ENCODE measurements at places on chromosomes 12 and 14.
A peak's percentile ranks its signal among the peaks of the same experiment; 100 is the strongest.

GRCh38 chr12:45389426-45389825 is 173.5 kb downstream of the ANO6 start:
- no peak for DNase-seq

DNA sequence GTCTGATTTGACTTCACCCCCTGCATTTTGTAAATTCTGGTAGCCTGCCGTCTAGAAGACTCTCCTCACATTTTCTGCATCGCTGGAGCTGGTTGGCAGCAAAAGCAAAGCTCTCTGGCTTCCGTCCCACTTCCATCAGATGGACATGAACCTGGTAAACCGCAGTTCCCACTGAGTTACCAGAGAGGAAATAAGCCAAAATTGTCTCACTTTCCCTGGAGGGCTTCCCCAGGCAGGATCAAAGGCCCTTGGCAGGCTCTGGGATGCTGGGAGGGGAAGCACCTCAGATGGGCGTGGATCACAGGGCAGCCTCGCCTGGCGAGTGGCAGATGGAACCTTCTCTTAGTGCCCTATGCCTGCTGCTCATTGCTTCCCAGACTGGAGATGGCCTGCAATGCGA is 243.5 kb downstream of the TMEM132C start:
- DNase-seq = no peak

DNA sequence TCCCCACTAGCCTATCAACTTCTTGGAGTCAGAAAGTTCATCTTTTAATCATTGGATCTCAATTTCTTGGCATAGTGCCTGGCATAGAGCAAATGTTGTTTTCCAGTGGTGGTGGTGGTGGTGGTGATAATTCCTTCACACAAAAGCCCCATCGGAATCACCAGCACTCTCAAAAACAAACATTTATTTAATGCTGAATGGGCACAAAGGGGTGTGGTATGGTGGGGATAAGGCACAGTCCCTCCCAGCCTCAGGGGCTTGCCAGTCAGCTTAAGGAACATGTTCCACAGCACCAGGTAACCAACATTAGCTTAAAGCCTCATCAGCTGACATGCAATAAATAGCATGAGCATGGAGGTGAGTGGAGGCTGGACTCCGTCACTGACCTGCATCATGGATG is 56.6 kb downstream of the KCNK10 start:
- DNase-seq = no peak

DNA sequence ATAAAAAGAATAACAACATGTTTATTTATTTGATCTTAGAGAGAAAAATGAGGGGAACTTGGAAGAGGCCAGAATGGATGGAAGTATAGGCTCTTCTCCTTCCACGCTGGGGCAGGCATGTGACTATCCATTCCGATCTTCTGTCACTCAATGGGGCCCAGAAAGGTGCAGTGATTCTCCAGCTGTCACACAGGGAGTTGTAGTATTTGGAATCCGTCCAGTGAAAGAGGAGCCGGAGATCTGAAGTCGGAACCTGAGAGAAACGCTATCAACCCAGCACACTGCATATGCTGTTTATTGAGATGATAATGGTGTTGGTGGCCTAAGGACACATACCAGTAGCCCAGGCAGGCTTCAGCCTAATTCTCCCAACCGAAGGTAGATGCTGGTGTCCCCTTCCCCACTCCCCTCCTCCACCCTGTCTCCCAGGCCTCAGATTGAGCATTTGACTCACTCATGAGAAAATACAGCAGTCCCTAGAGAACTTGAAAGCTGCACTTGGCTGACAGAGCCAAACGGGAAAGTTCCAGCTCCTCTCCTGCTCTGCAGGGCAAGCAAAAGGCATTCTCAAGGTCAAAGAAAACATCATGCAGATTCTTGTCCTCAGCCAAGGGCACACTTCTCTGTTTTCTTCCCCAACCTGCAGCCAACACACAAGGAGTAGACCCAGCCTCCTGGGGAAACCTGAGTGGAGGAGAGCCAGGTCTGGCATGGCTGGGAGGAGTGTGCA is 100.4 kb downstream of the IRF2BPL start:
- DNase-seq = no peak

GRCh38 chr12:116055895-116056607 is 221.4 kb downstream of the MED13L start:
- no peak for DNase-seq

- peak; percentile 74 for DNase-seq
Measured at GRCh38 chr12:92561543-92561899, 141.3 kb upstream of the PLEKHG7 start.

GRCh38 chr12:72974954-72975555 is 702.9 kb downstream of the TRHDE start:
- no peak for DNase-seq

GRCh38 chr12:3048540-3048939 is 28.6 kb upstream of the TSPAN9 start:
- DNase-seq = no peak

- no peak for DNase-seq
Measured at GRCh38 chr14:98290596-98290995, 981.4 kb downstream of the BCL11B start.

- no peak for DNase-seq
Measured at GRCh38 chr12:57896434-57897201, 44.7 kb upstream of the ATP23 start.

GRCh38 chr12:1373901-1374735 is 220.3 kb downstream of the FBXL14 start:
- peak; percentile 62 for DNase-seq

DNA sequence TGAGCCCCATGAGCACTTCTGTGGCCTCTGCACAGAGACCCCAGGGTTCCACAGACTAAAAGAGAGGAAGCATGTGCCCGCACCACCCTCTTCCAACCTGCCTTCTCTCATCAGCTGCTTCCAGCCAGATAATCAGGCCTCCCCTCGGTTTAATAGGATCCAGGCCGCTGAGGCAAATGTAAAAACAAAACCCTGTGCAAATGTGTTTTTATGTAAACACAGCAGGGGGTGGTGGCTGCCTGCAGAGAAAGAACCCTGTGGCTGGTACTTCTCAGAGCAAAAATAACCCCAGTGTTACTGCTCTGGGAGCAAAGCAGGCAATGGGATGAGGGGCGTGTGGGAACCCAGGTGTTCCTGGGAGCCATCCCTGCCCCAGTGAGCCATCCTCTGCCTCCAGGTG is 46.2 kb downstream of the WSCD2 start:
- DNase-seq = peak; percentile 45

DNA sequence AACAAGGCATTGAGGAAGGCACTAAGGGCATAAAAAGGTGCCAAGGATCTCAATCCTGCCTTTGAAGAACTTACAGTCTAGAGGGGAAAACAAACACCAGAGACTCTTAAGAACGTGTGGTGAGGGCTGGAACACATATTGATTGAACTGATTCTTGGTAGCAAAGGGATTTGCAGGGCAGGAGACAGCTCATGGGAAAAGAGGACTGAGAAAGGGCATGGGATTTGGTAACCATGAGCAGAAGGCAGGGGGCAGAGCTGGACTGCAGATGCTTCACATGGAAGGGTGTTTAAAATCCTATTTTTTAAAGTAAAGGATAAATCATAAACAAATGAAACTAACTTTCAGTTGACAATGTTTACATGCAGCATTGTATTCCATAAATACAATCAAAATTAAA is 203.1 kb downstream of the ITPR2 start:
- peak; percentile 29 for DNase-seq

DNA sequence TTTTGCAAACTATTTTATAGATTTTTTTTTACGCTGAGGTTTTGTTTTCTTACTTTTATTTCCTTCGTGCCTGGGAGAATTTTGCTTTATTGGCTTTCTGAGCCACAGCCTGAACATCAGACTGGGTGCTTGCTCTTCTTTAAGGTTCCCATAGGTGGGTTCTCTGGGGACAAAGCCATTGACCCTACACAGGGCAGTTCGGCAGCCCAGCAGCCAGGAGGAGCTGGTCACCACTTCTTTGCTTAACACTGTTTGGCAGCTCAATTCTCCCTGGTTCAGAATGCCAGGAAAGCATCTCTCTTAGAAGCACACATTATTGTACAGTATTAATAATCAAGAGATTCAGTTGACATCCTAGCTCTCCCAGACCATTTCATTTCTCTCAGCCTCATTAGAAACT is 140.8 kb upstream of the NEDD1 start:
- no peak for DNase-seq

DNA sequence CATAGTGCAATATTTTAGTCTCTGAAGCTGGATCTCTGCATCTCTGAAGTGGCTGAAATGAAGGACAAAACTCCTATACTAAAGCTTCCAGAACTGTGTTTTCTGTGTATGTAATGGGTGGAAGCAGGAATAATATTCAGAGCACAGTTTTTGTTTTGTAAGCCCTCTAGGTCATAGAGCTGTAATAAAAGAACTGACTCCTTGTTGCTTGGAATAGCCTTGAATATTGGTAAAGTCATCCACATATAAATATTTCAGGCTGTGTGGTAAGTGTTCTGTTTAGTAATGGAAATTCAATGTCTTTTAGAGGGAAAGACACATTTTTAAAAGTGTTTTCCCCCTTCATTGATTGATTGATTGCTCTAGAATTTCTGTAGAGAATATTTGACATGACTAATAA is 18.2 kb upstream of the AKAP6 start:
- DNase-seq = no peak

- DNase-seq = no peak
Measured at GRCh38 chr12:120444676-120445075, 1.5 kb downstream of the TRIAP1 start.

DNA sequence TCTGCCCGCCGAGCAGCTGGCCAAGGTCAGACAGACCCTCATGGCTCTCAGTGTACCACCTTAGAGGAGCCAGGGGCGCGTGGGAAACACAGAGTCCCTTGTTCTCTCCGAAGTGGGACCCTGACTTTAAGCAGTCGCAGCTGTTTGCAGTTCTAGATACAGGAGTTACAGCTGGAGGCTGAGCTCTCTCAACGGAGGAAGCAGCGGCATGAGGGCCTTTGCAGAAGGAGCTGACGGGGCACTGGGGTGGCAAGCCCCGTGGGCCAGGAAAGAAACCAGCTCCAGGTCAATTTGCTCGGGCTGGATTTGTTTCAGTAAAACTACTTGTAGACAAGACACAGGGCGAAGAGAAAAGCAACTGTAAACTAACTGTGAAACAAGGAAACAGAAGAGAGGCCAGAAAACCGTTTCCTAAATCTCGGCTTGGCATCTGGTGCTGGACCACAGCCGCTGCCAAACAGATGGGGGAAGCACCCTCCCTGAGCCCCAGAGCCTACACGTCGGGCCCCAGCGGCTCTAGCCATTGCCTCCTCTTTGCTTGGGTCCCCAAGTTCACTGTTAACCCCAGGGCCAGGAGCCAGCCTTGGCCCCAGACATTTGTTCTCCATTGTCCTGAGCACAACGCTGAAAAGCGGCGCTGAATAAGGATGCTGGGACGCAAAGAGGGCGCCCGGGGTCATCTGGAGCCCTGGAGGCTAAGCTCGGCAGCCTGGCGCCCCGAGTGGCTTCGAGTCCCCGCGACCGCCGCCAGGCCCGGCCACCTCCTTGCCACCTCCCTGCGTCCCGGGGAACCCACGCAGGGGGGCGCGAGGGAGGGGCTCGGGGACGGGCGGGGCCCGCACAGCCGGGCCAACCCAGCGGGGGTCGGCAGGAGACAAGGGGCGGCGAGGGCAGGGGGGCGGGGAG is 914 bp upstream of the PACS2 start:
- no peak for DNase-seq

DNA sequence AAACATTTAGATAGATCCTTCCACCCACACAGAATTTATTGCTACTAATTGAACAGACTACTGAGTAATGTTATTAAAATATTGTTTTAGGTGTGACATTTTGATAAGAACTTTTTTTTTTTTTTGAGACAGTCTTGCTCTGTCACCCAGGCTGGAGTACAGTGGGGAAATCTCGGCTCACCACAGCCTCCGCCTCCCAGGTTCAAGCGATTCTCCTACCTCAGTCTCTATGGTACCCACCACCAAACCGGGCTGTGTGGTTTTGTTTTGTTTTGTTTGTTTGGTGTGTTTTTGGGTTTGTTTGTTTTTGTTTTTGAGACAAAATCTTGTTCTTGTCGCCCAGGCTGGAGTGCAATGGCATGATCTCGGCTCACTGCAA is 40.9 kb downstream of the COX16 start:
- DNase-seq = no peak

DNA sequence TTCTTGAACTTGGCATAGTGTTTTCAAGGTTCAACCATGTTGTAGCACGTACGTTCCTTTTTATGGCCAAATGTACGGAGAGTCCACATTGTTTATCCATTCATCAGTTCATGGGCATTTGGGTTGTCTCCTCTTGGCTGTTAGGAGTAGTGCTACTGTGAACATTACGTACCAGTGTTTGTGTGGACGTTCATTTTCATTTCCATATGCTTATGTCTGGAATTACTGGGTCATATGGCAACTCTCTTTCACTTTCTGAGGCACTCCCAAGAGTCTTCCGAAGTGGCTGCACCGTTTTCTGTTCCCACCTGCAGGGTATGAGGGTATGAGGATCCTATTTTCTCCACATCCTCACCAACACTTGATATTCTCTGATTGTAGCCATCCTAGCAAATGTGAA is 49.1 kb upstream of the TSPAN9 start:
- no peak for DNase-seq

DNA sequence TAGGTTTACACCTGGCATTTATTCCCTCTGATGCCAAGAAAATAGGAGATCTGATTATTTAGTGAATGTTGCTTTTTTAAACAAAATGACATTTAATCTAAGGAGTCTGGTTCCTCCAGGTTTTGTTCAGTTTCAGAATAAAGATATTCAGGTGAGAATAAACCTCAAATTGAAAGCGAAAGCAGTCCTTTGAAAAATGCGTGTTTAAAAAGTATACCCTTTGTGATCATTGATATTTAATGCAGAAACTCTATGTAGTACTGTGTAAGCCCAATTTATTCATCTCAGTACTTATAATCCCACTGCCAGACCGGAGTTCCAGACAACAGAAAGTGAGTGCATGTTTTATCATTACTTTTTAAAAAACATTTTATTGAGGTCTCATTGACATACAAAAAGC is 210.2 kb downstream of the KCNC2 start:
- DNase-seq = no peak

DNA sequence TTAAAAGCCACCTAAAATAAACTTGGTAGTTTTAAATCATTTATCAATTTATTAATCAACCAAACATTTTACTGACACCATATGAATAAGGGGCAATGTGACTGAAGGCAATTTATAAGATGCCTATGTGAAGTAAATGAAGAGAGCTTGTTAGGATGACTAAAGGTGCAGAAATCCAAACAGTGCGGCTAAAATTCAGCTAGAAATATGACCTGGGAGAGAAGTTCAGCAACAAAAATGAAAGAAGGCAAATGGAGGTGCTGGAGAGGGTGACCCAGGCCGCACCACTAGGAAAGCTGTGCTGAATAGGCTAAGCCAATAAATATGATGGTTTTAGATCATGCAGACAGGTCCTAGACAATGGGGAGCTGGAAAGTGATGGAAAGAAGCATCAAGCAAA is 403.7 kb downstream of the BTG1 start:
- DNase-seq = no peak

- DNase-seq = no peak
Measured at GRCh38 chr12:50309950-50310349, 26.6 kb upstream of the LIMA1 start.

DNA sequence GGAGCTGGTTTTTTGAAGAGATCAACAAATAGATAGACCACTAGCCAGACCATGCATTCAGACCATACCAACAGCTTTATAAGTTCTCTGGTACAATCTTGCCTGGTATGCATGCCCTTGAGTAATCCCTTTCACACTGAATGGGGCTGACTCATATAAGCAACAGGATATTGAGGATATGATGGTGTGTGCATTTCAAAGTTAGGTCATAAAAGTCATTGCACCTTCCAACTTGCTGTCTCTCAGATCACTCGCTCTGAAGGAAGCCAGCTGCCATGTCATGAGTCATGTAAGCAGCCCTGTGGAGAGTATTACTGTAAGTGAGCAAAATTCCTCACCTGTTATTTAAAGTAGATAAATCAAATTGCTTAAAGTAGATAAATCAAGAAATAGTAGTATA is 45.0 kb upstream of the OR6J1 start:
- peak; percentile 28 for DNase-seq

Measured in smooth muscle cell of the brain vasculature (primary cell).